ENCODE measurements at places on chromosomes 4 and X.
A peak's percentile ranks its signal among the peaks of the same experiment; 100 is the strongest.

DNA sequence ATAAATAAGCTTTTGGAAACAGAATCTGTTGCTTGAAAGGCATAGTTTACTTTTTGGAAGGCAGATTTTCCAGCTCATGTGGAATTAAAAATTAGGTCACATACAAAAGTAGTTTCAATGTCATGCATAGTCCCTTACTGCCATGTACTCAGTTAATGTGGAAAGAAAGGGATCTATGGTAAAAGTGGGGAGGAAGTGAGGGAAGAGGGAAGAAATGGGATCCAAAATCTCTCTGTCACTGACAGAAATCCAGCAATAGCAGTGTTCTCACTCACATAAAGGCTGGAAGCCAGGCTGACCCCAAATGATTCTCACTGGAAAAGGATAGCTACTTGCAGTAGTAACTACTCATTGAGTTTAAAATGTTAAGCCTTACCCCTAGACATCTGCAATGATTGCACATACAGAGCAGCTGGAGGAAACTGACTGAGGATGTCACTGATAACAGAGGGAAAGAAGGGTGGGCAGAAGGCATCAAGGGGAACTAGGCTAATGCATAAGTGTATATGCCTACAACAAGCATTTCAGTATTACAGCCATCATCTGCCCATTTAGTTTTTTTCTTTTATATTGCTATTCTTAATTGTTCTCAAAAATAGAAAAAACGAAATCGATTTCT is 445.6 kb downstream of the FAT4 start:
- DNase-seq, result no peak

GRCh38 chrX:115949900-115950822 is 220.4 kb upstream of the AGTR2 start:
- no peak for DNase-seq

- DNase-seq, result peak; percentile 32
Measured at GRCh38 chrX:136260776-136261175, 9.6 kb upstream of the MAP7D3 start.

- peak; percentile 53 for DNase-seq
Measured at GRCh38 chr4:113446019-113446418, 315.5 kb downstream of the CAMK2D start.

- peak; percentile 30 for DNase-seq
Measured at GRCh38 chrX:50718776-50719175, 95.2 kb downstream of the SHROOM4 start.

GRCh38 chr4:80215449-80216052 is 18.2 kb downstream of the PRDM8 start:
- DNase-seq, result peak; percentile 36

DNA sequence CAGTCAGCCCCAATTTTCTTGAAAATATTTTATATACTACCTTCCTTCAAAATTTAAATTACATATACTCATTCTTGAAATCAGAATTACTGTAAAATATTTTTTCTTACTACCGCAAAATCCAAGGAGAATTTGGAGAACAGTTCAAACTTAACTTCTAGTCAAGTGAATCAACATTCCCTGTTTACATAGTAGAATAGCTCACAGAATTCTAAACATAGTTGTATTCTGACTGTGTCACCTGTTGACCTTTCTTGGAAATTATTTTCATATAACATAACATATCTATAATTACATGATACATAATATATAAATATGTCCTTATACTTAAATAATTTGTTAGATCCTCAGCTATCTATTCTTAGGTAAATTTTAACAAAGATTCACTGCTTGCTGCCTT is 31.0 kb upstream of the FGF5 start:
- peak; percentile 15 for DNase-seq

- DNase-seq, result no peak
Measured at GRCh38 chrX:154469880-154470279, 9.2 kb downstream of the LAGE3 start.

GRCh38 chrX:4655743-4656142 is 942.3 kb upstream of the PRKX start:
- DNase-seq, result peak; percentile 15

DNA sequence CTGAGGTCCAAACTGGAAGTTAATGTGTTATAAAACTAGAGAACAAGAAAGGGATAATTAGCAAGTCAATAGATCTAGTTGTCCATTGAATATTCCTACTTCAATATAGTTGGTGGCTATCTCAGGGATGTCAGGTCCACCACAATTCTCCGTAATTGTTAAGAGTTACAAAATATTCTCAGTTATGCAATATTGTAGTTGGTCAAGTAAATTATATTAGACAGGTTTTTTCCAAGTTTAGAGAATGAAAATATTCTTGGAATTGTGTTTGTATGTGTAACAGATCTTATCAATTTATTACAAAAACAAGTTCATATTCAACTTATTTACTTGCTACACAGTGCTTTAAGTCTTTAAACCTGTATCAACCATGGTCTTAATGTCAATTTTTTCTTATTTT is 547.4 kb downstream of the SPRY1 start:
- DNase-seq, result no peak

DNA sequence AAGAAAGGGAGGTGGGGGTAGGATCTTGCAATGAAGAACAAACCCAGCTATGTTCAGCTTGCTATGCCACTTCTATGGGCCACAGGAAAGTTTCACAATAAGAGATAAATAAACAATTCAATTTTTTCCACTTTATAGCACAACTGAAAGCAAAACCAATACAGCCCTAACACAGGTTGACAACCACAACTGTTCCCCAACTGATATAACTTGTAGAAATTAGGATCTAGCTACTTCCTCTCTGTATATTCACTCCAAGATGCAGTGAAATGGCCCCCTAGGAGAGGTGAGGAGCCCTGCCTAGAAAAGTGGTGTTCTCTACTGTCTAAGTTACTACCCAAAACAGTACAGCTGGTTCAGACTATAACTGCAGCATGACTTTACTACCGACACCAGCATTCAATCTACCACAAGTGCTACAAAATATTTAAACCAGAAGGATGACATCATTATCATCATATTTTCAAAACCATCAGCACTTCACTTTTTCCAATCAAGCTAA is 77.0 kb downstream of the FBXW7 start:
- DNase-seq, result no peak

- DNase-seq, result peak; percentile 40
Measured at GRCh38 chr4:112170451-112170993, 25.3 kb downstream of the FAM241A start.

DNA sequence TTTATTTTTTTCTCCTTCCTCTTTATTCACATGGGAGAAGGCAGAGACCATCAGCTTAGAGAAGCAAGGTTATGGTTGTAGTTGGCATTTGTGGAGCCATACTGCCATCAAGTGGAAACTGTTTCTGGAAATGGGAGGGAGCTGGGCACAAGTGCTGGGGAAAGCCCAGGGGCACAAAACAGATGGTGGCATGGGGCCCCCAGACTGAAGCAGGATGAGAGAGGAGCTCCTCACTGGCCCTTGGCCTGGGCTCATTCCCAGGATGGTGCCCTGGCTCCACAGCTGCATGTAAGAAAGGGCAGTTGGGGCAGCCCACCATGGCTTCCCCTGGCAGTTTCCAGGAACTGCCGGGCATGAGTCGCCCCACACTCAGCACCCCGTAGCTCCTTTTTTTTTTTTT is 59.2 kb downstream of the NBDY start:
- peak; percentile 46 for DNase-seq

- DNase-seq, result peak; percentile 57
Measured at GRCh38 chrX:38052096-38052495, 45.7 kb downstream of the SYTL5 start.

GRCh38 chr4:47615385-47615784 is 130.3 kb downstream of the ATP10D start:
- DNase-seq, result peak; percentile 39

- DNase-seq, result peak; percentile 77
Measured at GRCh38 chr4:10582059-10582686, 102.4 kb downstream of the CLNK start.

- no peak for DNase-seq
Measured at GRCh38 chr4:143196323-143196722, 11.6 kb downstream of the USP38 start.

- DNase-seq, result no peak
Measured at GRCh38 chr4:25759101-25759500, 103.5 kb downstream of the SLC34A2 start.

DNA sequence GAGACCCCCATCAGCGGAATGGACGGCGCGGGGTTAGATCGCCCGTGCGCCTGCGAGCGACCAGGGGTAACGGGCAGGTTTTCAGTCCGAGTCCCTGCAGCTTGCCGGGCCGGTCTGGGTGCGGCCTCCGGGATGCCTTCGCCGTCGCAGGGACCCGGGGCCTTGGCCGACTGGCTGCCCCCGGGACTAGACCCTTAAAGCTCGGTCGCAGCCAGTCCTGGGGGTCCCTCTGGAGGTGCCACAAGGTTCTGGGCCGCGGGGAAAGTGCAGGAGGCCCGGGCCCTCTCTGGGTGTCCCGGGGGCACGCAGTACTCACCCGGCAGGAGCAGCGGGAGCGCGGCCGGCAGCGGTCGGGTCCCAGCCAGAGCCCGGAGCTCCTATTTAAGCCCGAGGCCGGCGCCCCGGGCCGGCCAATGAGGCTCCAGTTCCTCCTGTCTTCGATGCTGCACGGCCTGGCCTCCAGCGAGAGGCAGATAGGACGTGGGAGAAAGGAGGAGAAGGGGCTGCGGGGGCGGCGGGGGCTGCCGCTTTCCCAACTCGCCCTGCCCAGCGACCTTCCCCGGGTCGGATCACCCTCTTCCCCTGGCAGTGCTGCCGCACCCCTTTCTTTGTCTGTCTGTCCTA is at the start of gene SPON2:
TSS of gene SPON2 (minus strand) at position 356 of the 624 bp plus-strand sequence.
- DNase-seq, result peak; percentile 47

- no peak for DNase-seq
Measured at GRCh38 chr4:62292911-62293310, 1092.8 kb downstream of the ADGRL3 start.

DNA sequence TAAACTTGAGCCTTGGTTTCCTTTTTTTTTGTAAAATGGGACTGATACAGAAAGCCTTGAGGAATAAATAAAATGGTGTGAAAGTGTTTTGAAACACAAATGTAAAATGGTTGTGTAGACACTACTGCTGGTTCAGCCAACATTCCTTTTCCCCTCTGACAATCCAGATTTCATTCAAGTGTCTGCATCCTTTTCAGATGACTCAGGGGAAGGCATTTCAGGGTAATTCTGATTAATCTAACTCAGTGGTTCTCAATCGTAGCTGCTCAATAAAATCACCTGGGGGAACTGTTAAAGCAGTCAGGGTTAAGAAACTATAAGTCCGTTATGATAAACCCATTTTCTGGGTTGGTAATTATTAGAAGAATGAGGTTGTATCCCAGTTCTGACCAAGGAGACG is 4.6 kb downstream of the ARHGAP10 start:
- peak; percentile 87 for DNase-seq

DNA sequence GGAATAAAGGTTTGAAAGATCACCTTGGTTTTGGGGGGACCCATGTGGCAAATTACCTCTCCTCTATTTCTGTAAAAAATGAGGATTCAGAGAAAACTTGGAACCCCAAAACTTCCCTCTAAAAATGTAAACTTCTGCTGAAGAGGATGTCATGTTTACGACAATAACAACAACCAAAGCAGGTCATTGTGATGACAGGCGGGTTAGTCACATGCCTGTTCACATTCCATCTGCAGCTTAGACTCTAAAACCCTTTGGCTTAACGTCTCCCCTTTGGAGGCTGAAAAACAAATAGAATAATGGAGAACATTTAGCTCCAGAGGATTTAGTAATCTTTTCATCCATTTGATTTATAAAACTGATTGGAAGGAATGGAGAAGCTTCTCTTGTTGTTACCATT is 75.0 kb upstream of the FAM9C start:
- DNase-seq, result peak; percentile 17
